ENCODE measurements at places on chromosomes 2 and 18.

- DNase-seq = no peak
These were observed 18.5 kb downstream of the GKN1 start for GRCh38 chr2:68992933-68993332.

GRCh38 chr2:38386821-38387220, 9.7 kb upstream of the ATL2 start:
- DNase-seq = no peak

GRCh38 chr2:223870840-223871611, 33.6 kb upstream of the AP1S3 start:
- no peak for DNase-seq

DNA sequence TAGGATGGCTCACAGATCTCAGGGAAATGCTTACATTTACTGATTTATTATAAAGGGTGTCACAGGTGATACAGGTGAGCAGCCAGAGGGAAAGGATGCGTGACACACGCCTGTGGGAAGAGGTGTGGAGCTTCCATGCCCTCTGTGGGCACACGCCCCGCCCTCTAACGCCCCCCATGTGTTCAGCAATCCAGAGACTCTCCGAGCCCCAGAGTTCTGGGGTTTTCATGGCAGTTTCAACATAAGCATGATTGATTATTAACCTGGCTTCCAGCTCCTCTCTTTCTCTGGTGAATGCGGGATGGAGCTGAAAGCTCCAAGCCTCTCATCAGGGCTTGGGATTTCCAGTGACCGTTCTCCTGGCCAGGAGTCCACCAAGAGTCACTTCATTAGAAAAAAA, 34.3 kb upstream of the ODC1 start:
- no peak for DNase-seq

GRCh38 chr2:6945087-6945813, 28.0 kb downstream of the RNF144A start:
- no peak for DNase-seq

GRCh38 chr2:136236019-136236418, 118.1 kb upstream of the CXCR4 start:
- DNase-seq = peak; percentile 76

- DNase-seq = no peak
These were observed 1.5 kb downstream of the GAREM1 start for GRCh38 chr18:32469190-32469651.

DNA sequence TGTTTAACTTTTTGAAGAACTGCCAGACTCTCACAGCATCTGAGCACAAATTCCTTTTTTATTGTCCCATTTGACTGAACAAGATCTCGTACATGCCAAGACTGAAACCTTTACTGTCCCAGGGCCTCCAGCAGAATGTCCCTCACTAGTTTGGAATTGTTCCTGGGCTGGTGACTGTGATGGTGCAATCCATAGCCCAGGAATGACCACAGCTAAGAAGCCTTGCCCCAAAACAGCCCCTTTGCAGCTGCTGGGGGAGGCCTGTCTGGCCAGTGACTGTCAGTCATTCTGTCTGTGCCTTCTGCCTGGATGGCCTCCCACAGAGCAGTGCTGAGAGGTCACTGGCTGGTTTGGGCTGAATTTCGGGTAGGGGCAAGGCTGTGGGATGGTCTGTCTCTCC, 184.5 kb upstream of the MSH6 start:
- DNase-seq = no peak

GRCh38 chr2:109554758-109555157, 59.0 kb downstream of the SEPTIN10 start:
- DNase-seq = no peak

- no peak for DNase-seq
These were observed 210.5 kb downstream of the ERBB4 start for GRCh38 chr2:212328136-212328535.

DNA sequence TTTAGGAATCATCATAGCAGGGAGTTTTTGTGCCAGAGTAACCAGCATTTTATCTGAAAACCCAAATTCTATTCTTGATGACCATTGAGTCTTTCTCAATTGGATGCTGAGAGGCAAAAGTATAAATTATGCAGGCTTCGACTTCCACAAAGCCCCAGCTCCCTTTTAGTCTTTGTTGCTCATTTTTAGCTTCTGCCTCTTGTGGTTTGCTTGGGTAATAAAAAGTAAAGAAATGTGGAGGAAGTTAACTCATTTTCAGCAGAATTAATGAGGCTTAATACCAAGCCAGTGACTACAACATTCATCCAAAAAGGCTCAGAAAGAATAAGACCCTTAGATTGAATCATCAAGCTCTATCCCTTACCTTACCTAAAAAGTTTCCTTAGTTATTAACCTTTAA, 18.6 kb downstream of the ERMN start:
- no peak for DNase-seq

DNA sequence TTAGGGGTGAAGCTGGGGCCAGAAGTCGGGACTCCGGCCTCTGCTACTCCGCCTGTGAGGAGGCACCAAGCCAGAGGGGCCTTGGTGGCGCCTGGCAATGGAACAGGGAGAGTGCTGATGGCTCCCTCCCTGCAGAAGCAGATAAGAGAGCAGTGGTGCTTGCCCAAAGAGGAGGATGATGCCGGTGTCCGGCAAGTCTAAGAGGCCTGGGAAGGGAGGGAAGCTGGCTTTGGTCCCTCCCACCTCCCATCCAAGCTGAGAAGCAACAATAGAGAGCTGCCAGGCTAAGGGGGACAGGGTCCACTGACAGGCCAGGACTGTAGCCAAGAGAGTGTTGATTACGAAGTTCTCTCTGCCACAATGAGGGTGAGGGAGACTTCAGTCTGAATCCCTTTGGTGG, 479.5 kb downstream of the TNS1 start:
- no peak for DNase-seq

DNA sequence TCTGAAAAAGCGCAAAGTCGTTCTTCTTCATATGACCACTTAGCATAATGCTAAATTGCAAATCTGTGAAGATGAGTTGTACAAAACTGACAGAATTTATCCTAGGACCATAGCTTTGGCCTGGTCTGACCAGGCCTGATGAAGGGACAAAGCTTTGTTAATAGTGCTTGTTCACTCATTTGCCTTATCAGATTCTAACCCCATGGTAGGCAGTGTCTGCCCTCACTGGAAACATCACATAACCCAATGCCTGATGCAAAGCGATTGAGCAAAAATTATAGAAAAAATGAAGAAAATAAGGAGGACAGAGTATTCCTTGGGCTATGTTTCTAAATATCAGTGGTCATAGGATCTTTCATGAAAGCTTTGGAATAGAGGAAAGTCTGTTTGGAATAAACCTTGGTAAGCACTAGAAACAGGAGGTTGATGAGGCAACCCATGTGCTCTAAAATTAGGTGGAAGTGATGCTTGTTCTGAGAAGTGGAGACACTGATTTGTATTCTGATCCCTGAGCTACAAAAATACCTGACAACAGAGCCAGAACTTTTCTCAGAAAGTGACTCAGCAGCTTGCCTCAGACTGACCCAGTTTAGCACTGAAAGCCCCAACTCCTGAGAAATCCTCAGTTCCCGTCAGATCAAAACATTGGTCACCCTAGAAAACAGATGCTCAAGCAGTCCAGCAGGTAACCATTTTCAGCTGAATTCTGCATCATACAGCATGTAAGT, 131.4 kb upstream of the MAPRE2 start:
- DNase-seq = peak; percentile 11

- no peak for DNase-seq
These were observed 29.4 kb upstream of the EIF2AK3 start for GRCh38 chr2:88656690-88657089.

DNA sequence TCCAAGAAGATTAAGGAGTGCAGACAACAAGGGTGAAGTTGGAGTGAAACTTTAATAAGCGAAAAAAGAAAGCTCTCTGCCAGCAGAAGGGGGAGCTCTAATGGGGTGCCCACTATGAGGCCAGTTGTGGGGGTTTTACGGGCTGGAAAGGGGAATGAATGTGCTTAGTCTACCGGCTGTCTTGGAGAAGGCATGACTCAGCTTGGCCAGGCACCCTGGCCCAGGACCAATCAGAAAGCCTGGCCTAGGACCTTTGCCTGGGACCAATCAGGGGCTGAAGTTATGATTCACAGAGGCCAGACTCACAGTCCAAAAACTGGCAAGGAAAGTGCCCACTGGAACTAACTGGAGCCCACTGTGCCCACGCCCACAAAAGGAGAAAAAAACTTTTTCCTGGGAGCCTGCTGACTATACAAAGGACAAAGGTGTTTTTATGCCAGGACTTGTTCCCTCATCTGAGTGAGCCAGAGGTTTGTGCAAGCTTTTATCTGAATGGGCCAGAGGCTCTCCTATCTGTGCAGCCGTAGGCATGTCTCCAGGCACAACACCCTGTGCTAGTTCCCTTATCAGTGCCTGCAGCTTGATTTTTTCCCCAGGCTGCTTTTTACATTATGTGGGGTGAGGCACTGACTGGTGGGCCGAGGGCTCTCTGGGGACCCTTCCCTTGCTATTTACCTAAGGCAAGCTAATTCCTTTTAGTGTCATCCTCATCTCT, 18.6 kb downstream of the CMPK2 start:
- DNase-seq = no peak

- no peak for DNase-seq
These were observed 31.5 kb downstream of the MRPL33 start for GRCh38 chr2:27803046-27803445.

DNA sequence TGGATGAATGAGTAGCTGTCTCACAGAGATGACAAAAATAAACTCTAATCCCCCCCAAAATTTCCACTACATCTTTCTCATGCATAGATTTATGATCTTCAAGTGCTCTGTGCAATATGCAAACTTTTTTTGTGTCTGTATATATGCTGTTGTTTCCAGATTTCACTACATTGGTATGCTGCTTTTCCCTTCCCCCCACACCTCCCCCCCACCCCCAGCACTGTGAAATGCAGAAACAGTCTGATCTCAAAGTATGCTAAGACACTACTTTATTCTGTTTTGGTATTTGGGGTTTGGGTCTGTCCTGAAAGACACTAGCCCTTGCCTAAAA, 524 bp upstream of the KLHL14 start:
- no peak for DNase-seq

- peak; percentile 42 for DNase-seq
These were observed 189.4 kb upstream of the ARL4C start for GRCh38 chr2:234686088-234686890.

- DNase-seq = no peak
These were observed 14.4 kb downstream of the FBXO41 start for GRCh38 chr2:73269686-73270465.

- no peak for DNase-seq
These were observed 89.9 kb upstream of the SLC1A4 start for GRCh38 chr2:64899081-64899865.

DNA sequence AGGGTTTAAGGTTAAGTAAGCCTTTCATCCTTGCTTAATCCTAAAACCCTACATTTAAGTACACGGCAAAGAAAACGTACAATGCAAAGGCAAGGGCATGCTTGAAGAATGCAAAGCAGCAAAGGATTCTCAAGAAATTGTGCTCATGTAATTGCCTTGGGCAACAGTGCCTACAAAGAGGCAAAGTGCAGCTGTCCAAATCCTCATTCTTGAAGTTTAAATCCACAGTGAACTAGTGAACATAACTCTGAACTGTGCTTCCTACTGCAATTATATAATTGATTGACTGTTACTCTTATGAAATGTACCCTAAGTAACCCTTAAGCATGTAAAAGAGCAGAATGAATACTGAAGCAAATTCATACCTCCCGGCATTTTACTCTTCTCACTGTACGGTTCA, 85.4 kb downstream of the MAP3K20 start:
- no peak for DNase-seq

DNA sequence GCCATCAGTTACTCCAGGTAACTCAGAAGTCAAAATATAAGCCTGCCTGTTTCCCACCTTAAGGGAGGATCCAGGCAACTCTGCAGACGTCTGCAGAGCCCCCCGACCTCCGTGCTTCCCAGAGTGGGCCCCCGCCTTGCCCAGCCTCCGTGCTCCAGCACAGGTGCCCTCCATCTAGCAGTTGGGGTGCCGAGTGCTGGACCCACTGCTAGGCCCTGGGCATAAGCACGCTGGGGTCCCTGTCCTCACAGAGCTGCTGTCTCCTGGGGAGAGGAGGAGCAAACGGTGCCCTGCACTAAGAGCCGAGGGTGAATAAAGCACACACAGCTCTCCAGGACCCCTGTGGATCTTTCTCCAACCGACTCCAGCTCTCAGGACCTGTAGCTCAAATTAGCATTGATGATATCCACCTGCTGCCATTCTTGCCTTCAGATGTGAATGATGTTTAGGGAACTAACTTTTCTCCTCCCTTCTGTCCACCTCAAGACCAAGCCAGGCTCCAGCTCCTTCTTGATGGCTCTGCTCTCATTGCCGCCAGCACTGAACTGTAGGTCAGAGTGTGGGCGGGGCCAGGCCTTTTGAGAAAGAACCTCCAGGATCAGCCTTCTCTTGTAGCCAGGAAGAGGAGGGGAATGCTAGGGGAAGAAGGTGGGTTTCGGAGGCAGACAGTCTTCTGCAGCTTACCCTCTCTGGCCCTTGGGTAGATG, 121.2 kb downstream of the SMAD7 start:
- DNase-seq = no peak

GRCh38 chr18:70261141-70261788, 27.6 kb upstream of the SOCS6 start:
- no peak for DNase-seq

- peak; percentile 26 for DNase-seq
These were observed 24.1 kb upstream of the EPHA4 start for GRCh38 chr2:221596192-221596591.

GRCh38 chr18:39594206-39594605, 2028.6 kb upstream of the CELF4 start:
- no peak for DNase-seq

DNA sequence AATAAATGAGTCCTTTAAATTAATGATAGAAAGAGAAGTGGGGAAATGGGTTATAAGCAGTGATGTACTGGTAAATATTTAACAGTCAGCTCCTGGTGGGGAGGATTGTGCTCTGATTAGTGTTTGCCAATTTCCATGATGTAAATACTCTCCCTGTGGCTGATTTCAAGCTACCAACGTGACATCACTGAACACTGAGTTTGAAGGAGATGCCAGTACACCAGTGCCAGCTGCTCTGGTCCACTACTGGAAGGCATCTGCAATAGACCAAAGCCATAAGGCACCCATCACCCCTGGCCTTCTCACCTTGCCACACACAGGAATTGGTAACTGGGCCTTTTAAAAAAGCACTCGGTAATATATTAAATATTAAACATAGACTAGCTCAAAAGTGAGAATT, 77.7 kb downstream of the TGOLN2 start:
- DNase-seq = no peak

DNA sequence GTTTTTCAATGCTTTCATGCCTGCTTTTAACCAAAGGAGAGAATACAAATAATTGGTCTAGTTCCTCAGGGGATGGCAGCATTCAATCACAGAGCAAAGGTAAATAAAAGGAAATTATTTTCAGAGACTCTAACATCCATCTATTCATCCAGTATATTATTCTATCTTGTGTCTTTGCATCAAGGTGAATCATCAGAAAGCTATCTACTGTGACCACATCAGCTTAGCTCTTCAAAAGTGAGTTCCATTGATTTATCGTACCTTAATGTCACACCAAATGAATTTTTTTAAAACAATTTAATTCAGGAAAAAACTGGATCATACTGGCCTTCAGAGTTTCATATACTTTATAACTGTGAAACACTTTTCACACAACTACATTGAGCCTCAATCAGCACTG, 66.1 kb downstream of the CHN1 start:
- DNase-seq = peak; percentile 55

GRCh38 chr2:128791120-128791984, 472.7 kb upstream of the HS6ST1 start:
- DNase-seq = no peak

- DNase-seq = no peak
These were observed 316.8 kb downstream of the PIK3C3 start for GRCh38 chr18:42271647-42272414.

- DNase-seq = no peak
These were observed 83.4 kb upstream of the CYP20A1 start for GRCh38 chr2:203155406-203155805.

GRCh38 chr2:173602153-173602795, 247.6 kb downstream of the CDCA7 start:
- no peak for DNase-seq
